ENCODE measurements at places on chromosomes 2 and 18.

GRCh38 chr2:217960351-217960750 is 42.4 kb downstream of the TNS1 start:
- no peak for DNase-seq

DNA sequence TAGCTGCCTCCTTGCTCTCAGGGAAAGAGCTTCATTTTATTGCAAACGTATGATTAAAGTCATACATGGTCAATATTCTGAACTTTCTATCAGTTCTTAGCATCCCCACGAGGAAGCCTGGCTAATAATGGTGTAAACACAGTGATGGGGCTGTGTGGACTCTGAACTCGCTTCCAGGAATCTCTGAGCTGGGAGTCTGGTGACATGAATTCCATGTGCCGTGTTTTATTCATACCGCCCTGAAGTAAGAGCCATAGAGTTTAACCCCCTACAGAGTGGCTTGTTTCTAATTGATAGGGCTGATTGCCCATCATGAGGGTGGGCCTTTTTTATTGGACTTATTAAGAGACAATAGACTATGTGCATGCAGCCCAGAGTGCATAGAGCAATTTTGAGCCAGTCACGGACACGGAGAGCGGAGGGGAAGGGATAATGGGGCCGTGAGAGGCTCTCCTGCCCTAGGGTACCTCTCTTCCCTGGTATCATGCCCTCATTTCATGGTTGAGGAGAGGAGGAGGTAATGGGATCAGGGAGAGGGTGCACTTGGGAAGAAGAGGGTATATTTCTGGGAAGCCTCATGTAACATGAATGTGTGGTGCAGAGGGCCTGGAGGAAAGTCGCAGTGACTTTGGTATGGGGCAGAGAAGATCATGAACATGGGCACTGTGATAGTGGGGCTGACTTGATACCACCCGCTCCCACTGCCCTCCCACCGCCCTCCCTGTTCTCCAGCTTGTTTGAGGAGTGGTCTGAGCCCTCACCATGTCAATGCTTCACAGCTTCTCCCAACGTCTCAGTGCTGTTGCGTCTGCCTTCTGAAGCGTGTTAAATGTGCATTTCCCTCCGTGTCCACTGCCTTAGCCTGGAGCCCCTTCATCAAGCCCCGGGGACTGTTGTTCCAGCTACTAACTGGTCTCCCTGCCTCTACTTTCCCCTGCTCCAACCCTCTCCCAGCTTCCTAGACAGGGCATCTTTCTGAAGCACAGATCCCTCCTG is 73.2 kb downstream of the IL1R2 start:
- no peak for DNase-seq

DNA sequence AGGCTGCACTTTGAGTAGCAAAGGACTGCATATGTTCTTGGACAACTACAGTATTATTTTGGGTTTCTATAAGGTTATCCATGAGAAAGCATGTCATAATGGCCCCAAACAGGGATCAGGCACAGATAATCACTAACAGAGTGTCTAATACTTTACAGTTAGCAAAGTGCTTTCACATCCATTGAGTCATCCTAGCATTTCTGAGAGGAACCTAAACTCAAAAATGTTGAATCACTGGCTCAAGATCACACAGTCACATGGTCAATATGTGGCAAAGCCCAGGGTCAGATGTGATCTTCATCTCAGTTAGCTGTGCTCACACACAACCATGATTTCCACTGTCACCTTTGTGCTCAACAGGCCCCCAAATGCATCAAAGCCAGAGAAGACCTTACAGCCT is 156.1 kb upstream of the VRK2 start:
- no peak for DNase-seq

DNA sequence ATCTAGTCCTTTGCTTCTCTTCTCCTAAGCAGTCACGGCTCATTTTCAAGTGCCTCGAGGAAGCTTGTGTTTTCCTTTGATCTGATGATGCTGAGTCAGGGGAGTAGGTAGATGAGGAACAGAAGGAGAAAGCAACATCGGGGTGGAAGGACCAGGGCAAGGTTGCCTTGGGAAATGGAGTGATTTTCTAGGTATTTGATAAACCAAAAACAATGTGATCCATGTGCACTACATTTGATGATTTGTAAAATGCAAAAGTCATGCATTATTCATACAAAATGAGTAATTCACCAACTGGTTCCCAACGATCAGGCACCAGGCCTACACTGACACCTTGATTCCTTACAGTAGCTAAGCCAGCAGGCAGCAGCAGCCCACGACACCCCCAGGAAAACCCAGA is 205.3 kb downstream of the ANAPC1 start:
- DNase-seq: no peak

DNA sequence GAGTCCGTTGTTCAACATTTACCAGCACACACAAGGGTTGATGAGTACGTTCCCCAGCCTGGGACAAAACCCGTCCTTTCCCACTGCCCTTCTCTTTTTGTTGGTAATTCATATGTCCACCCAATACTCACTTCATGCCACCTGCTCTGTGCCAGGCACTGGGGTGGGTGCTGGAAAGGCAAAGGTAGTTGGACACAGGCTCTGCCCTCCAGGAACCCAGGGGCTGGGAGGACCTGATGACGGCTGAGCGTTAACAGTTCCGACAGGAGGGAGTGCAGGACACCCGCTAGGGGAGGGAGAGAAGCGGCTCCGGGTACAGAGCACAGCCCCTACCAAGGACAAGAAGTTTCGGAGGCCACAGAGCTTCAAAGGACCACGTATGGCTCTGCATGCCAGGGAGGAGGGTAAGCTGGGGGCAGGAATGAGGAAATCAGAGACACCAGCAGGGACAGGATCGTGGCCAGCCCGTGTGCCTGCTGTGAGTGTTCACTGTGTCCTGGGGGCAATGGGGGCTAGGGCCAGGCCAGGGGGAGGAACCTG is 134.1 kb upstream of the GPC1 start:
- DNase-seq: no peak

- DNase-seq: no peak
Observed at GRCh38 chr2:38076152-38076709, 280 bp upstream of the CYP1B1 start.

DNA sequence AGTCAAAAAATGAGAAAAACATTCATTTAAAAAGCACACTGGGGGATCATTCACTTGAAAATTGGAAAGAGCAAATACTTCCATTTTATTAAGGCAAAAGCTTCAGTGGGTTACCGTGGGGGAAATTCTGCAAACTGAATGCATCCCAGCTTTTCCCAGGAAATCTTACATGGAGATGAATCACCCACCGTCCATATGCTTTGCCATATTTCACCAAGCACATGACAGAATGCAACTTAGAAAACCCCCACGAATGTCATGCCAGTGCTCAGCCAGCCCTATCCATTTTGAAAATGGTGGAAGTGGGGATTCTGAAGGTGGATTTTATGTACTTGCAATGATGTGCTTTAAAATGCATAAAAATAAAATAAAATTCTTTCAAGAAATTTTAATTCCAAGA is 485.5 kb upstream of the ID2 start:
- no peak for DNase-seq

DNA sequence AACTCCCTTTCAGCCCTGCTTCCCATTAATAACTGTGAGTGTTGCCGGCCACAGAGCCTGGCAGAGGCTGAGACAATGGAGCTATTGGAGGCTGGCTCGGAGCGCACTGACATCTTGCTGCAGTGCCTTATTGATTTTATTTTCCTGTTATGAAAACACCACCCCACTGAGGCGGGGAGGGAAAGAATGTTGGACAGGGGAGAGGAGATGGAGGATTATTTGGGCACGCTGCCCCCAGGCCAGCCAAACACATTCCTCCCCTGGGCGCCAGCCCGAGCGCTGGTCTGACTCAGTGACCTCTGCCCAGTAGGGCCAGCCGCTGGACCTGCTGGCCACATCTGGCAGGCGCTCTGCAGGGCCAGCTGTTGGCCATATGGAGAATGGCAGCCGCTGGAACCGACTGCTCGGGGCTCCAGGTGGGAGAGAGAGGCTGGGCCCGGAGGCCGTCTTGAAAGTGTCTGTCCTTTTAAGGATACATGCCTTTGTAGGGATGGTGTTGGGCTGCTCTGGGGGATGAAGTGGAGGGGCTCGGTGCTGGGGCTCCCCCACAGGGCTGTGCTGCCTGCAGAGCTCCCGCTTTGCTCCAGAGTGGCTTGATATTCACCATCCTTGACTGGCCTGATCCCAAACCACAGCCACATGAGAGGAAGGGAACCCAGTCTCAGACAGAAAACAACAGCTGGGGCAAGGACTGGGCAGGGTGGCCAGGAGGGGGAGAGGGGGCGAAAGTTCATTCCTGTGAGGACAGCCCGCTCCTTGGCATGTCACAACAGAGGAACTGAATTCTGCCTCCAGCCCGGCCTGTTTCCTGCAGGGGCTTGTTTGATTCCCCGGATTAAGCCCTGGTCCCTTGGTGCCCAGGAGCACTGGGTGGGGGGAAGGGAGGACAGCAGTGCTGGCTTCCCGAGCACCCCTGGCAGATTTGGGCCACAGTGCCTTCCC is 179.0 kb downstream of the KLHL29 start:
- no peak for DNase-seq

DNA sequence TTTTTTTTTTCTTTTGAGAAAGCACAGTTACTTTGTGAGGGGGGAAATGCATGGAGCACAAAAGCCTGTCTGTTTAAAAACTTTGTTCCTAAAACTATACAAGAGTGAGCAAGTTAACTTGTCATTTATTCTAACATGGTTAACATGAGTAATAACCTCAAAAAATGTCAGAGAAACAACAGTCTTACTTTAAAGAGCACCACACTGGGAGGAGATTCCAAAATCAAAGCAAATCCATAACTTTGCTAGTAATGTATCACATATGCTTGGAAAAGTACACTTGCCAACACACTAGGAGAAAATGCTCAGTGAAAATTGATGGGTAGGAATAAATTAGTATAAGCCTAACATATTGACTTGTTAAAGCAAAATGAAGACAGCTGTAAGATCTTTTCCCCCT is 157.1 kb downstream of the PRPF40A start:
- DNase-seq: no peak

GRCh38 chr2:64754570-64754969 is 100.9 kb upstream of the SERTAD2 start:
- no peak for DNase-seq

DNA sequence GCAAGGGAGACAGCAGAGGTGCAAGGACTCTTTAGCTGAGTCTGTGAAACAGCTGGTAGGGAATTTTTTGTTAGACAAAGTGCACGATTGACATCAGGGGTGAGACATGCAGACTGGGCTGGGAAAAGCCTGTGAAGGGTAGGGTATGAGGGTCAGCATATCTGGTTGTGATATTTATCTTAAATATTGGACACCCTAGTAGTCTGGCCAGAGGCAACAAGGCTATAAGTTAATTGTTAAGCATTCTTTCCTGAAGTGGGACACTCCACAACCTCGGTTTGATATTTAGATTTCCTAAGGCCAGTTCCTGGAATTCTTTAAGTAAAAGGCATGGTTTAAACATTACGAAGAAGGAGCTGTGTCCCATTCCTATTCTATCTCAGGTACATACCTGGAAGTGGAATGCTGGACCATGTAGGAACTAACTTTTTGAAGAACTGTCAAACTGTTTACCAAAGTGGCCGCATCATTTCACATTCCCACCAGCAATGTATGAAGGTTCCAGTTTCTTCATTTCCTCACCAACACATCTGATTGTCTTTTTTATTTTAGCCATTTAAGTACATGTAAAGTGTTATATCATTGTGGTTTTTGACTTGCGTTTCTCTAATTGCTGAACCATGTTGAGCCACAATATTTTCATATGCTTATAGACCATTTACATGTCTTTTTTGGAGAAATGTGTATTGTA is 22.5 kb downstream of the EHBP1 start:
- no peak for DNase-seq

- DNase-seq: no peak
Observed at GRCh38 chr2:71830497-71831192, 317.0 kb downstream of the CYP26B1 start.

DNA sequence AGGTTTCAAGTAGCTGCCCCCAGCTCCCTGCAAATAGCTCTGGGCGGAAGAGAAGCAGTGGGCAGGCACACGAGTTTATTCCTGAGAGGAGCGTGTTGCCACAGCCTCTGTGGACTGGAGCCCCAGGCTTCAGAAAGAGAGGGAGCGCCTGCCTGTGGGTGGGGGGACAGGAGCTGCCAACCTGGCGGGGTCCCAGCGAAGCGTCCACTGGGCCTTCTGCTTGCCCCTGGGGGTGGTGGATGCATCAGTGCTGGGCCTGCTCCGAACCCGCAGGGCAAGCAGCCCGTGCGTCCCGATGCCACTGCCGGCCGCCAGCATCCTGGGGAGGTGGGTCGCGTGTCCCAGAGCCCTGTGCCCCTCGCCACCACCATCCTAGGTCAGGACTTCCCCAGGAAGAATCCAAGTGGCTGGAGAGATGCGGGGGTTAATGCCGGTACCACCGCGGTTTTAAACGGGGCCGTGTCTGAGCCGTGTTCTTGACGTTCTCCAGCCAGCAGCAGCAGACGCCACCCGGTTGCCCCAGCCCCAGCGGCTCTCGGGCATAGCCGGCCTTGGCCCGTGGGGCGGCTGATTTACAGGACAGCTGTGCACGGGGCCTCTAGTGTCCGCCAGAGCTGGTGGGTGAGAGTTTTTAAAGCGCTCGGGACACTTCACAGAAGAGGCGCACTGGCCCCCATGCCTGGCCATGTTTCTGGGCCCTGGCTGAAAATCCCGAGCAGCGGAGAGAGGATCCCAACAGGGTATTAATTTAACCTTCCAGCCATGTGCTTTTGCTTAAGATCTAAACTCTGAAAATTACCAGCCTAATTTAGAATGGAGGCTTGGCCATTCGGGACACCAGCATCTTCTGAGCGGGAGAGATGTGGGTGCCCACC is 84.7 kb downstream of the NFATC1 start:
- DNase-seq: no peak

DNA sequence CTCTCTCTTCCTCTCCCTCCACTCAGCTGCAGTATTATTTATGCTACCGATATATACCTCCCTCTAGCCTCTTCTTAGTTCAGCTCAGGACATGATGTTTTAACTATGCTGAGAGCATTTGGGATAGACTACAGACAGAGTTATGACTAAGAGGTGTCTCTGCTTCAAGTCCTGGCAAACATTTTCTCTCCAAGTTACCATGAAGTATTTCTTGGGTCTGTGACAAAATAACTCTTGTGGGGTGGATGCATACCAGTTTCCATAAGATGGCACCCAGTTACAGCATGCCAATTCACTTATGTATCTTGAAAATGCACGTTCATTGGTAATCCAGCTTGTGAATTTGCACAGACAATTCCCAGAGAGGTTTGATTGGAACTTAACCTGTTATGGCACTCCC is 737.6 kb downstream of the SLC4A3 start:
- no peak for DNase-seq

DNA sequence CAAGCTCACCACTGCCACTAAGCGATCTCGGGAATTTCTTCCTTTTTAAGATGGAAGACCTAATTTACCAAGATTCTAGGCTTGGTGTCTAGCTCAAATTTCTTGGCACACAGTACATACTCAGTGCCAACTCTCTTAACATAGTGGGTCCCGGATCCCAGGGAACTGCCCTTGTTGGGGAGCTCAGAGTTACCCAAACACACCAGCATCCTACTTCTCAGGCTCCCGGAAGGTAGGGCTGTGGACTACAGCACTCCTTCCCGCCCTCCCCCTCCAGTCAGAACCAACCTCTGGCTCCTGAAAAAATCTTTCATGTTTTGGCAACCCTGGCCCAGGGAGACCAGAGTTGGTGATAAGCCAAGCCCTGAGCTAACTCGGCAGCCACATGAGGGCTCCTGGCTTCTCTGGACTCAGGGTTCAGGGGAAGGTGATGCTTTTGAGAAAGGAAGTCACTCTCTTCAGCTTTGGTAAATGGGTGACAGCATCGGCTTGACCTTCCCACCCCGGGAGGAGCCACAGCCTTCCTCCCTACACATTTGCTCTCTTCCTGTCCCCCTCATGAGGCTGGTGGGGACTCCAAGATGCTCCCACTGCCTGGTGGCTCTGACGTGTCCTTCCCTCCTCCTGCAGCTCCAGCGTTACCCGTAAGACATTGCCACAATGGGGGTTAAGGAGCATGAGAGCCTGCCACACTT is 8.8 kb downstream of the ODC1 start:
- no peak for DNase-seq

GRCh38 chr18:3498698-3499471 is 48.9 kb downstream of the TGIF1 start:
- no peak for DNase-seq
